ENCODE measurements at places on chromosomes 4 and X. TPM values are rescaled to one million over a fixed set of nuclear protein-coding genes. Genes with fewer than 3 reads are reported as not detected.

The INTU gene
- total RNA-seq = 27.0 TPM

The CT45A2 gene
- total RNA-seq = not detected

The FGA gene
- total RNA-seq = 5.6 TPM

The C4orf50 gene
- total RNA-seq = 1.6 TPM

- DNase-seq = peak; percentile 60
Observed at GRCh38 chr4:120874792-120875774, 47.4 kb downstream of the PRDM5 start.

GRCh38 chrX:120604361-120604782 lies 471 bp downstream of the MCTS1 start:
- no peak for DNase-seq

DNA sequence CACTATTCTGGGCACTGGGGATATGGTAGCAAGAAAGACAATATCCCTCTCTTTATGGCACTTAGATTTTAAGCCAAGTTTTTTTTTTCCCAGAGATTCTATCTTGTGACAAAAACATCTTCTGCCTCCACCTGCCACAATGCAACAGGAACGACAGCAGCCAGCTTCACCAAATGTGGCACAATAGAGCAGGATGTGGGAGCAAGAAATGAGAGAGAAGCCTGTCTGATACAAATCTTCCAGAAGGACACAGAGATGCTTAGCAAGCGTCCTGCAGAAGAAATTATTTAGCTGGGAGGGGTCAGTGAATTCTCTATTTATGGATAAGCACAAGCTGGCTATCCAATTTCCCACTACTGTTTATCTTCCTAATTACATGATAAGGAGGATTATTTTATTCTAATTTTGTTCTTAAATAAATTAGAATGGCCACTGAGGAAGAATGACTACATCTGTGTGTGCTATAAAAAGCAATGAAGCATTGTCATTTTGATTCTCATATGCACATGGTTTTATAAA lies 27.1 kb upstream of the ZNF330 start:
- DNase-seq = no peak

DNA sequence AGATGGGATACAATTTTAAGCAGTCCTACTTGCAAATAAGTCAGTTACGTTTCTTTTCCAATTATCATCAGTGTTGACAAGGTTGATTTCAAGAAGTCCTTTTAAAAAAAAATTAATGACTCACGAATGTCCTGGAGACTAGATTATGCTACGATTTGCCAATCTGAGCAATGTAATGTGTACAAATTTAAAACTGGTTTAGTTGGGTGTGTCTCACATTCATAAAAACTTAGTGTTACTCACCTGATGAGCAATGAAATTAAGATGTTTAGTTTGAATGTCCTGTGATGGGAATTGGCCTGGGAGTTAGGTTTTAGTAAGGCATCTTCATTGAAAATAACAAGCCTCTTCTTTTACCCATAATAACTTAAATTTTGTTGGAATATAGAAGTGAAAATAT lies 136.7 kb upstream of the POF1B start:
- no peak for DNase-seq

DNA sequence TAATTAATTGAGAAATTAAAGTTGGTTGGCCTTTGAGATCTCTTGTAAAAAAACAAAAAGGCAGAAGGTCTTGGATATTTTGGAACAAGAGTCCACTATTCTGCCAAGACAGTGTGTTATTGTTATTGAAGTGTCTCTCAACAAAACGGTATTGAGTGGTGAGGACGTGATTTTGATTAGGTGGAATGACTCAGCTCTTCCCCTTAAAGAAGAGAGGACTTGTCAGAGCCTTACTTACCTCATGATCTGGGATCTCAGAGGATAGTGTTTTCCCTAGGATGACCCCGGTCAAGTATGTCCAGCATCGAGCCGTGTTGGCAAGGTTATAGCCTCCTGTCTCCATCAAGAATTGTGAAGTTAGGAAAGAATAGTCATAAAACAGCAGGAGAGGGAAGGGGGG lies 110.9 kb downstream of the HDAC8 start:
- DNase-seq = no peak

DNA sequence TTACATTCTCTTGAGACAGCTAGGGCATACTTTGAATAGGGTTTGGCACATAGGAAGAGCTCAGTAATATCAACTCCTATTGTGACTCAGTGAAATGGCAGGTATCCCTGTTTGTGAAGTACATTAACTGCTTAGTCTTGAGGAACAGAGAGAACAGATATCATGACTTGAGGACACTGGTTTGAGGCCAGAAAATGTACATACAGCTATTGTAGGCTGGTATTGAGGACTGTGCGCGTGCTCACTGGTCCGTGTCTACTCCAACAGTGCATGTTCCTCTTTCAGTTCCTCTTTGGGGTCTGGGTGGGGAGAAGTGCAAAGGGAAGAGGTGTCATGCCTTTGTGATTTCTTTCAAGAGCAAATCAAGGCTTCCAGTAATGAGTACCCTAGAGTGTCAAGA lies 34.6 kb upstream of the TBC1D9 start:
- no peak for DNase-seq

GRCh38 chrX:10208281-10208856 lies 51.6 kb downstream of the CLCN4 start:
- DNase-seq = no peak

All from endodermal cell (in vitro differentiated cells).